AG09309 (cell line): ENCODE measurements at places on chromosomes 1 and 21.

GRCh38 chr1:33327587-33328325 is 6.9 kb upstream of the A3GALT2 start:
- peak; percentile 99 for DNase-seq

GRCh38 chr1:78229344-78229743 is 183.6 kb downstream of the GIPC2 start:
- DNase-seq: peak; percentile 86

DNA sequence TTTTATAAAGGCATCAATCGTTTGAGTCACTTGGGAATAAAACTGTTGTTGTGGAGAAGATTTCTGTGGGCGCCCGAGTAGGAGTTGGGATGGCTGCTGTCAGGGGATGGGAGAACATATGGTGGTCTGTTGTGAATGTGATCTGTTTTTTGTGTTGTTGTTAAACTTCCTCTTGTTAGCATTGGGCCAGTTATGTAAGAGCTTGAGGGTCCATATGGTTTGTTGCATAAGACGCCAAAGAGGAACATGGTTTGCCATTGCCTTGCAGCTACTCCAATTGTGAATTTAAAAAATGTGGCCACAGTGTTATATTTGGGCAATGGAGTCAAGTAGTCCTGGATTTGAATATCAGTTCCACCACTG is 136.1 kb upstream of the JUN start:
- no peak for DNase-seq

DNA sequence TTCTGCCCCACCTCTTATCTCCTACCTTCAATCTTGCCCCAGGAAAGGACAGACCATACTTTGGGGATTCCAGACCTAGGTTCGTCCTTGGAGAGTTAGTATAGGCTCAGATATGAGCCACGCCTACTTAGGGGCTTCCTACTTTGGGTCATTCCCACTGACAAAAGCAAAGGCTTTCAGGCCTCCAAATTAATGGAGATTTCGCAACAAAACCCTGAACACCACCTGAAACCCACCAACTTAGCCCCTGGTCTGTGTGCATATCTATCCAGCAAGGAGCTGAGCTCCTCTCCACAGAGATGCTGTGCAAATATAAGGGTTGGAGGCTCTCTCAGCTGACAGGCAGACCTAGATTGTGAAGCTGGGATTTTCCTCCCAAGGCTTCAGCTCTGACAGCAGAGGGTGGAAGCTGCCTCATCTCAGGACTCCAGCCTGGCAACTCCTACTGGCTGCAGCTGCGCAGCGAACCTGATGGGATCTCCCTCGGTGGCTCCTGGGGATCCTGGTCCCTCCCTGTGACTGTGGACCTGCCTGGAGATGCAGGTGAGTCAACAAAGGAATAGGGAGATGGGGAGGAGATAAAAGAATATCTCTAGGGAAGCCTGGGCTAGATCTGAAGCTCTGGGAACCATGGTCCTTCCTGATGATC is 2.1 kb downstream of the MPL start:
- no peak for DNase-seq

DNA sequence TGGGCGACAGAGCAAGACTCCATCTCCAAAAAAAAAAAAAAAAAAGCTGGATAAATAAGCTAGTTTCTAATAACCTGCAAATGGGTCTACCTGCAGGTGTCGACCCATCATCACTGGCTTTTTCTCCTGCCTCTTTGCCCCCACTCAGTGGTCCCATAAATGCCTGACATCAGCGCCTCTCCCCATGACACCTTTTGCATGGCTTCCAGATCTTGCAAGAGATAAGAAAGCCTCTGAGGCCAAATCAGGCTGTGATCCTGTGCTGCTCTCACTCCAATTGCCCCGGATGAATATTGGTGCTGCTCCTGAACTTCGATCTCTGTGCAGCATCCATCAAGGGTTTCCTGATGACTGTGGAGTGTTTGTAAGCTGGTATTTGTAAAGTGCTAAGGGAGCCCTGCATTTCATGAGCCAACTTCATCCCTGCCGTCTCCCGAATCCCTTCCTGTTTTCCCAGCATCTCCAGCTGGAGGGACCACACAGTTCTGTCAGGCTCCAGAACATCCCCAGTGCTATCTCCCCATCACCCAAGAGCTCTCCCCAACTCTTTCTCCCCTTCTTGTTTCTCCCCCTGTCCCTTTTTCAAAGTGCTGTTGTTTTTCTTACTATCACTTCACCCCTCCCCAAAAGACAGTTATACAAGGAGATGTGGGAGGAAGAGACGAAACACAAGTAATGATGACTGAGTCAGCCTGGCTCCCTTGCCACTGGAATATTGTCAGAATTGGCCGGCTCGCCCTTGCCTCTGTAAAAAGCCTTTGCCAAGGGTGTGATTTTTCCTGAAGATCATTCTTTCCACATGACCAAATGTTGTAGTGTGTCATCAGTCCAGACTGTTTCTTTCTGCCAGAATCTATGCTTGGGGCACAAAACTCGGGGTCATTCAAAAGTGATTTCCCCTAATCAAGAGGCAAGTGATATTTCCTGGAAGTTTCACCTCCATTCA is 2.8 kb upstream of the EFHD2 start:
- peak; percentile 67 for DNase-seq
